Activated CD4-positive, alpha-beta T cell treated with anti-CD3 and anti-CD28 coated beads, Interleukin-10, Interleukin-2, amounts not matched to agents 100 ng/mL and 50 ng/mL, durations not matched to agents 16 hours and 8 hours (primary cell): ENCODE measurements at places on chromosomes 2 and 18.

DNA sequence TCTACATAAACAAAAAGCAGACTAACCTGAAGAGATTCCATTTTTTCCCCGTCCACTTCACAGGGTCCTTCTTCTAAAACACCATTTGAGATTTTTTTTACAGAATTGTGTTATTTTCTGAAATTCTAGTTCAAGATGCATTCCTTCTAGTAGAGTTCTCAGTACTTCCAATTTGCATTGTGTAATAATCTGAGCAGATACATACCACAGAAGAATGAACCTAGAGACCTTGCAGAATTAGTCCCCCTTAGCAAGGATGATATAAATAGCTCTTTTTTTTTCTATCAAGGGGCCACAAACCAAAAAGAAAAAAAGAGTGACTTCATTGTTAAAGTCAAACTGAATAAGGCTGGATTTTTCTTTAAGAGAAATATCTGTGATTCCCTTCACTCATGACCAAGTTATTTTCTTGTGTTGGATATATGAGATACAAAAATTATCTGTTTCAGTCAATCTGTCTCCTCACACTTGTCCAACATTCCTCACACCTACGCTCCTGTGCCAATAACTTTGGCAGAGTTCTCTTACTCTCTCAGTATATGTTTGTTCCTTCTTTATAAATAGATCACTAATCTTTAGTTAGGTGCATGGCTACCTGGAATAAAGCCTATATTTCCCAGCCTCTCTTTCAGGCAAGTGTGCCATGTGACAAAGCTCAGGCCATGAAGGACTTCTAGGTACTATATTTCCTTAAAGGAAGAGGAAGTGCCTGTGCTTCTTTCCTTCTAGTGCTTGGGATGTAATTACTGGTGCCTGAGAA lies 183.5 kb downstream of the ZNF385B start:
- DNase-seq, result no peak

DNA sequence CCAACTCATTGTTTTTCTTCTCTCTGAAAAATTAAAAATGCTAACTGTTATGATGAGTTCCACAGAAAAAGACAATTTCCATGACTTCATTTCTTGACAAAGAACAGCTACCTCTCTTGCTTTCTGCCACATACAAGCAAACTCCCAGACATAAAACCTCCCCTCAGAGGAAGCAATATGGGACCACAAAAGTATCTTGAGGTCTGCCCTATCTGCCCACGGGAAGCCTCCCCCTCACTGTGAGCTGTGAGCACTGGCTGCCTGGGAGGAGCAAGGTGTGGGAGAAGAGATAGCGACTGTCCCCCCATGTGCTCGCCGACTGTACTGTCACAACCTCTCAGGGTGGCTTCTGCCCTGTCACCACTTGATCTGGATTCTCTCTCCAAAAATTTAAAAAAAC lies 69.7 kb upstream of the NRP2 start:
- peak; percentile 30 for DNase-seq

DNA sequence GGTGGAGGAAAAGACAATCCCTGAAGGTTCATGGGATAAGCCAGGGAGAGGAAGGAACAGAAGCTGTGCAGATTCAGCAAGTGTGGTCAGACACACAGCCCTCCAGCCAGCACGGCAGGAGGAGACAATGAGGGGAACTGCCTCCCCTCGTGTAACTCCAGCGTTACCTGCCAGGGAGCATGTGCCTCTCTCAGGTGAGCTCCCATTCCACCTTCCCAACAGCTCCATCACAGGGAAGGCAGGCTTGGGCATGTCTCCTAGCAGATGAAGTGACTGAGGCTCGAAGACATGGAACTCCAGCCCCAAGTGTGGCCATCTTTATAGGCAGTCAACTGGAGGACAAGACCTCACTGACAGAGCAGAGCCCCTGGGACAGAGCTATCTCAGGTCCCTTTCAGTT lies 47.4 kb downstream of the ZBTB7C start:
- DNase-seq, result no peak

DNA sequence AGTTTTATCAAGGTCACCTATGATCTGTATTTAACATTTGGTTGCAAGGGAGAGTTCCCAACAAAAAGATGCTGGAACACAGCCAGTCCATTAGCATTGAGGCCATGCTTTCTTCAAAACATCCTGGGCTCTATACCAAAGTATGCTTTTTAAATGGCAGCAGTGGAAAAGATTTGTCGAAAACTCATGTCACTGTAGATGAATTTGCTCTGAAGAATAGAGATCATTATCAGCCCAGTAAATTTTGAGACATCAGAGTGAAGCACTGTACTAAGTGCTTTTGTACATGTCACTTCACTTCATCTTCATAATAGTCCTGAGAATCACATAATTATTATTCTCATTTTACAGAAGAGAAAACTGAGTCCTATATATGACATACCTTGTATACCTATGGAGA lies 189.8 kb downstream of the CAMKMT start:
- DNase-seq, result no peak

GRCh38 chr2:239905306-239905705 lies 119.8 kb downstream of the NDUFA10 start:
- DNase-seq, result no peak

- no peak for DNase-seq
These were observed 37.3 kb downstream of the EFR3B start for GRCh38 chr2:25079050-25079635.

DNA sequence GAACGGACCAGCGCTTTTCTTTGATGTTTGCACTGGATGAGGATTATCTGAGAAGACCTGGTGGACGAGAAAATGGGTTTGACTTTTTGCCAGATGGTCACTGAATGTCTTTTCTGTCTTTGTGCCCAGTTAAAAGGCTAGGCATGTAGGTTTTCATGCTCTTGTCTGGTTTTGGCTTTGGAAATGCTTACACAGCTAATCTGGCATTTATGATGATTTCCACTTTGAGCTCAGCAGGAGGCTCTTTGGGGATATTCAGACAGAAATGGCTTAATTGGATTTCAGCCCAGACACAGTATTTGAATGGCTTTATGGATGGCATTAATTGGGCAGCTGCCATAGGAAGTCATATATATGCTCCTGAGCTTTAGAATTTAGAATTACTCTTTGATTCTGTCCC lies 59.6 kb downstream of the NCK2 start:
- no peak for DNase-seq

GRCh38 chr18:24561369-24561965 lies 101.0 kb downstream of the HRH4 start:
- no peak for DNase-seq

DNA sequence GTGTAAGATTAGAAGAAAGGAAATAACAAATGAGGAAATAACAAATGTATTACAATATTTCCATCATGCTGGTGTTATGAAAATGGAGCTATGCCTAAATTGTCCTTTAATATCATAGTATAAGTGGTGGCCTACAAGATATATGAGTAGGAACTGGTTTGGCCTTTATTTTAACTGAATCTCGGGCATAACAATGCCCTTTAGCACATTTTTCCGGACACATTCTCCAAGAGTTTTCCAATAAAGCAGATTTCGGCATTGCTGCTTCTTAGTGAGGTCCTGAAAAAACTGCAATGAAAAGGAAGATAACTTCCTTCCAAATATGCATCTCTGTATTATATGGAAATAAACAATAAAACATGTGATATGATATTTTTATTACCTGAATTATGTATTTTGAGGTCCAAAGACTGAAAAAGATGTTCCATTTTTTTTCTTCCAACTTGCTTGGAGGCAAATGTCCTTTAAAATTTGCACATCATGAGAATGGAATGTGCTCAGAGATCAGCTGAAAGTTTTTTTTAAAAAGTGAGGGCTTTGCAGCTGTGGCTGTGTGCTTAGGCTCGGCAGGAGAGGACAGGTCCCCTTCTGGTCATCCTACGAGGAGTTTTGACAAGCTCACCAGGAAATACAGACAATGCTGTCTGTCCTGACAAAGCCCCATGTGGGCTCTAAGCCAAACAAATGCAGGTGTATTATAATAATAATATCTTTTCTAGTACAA lies 132.3 kb upstream of the RND3 start:
- DNase-seq, result no peak

- no peak for DNase-seq
These were observed 56.3 kb downstream of the GREB1L start for GRCh38 chr18:21298351-21298750.

DNA sequence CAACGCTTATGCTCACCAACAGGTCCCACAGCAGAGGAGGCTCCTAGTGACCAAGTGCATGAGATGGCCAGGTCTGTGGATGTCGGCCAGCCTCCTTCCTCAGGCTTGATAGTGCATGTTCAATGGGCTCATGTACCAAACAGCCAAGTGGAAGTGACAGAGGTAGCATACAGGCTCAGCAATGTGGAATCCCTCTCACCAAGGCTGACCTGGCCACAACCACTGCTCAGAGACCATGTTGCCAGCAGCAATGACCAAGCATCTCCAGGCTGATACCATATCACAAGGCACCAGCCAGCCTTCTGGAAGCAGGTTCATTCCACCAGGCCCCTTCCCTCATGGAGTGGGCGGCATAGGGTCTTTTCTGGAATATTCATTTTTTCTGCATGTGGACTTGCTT lies 61.5 kb downstream of the REEP1 start:
- no peak for DNase-seq

DNA sequence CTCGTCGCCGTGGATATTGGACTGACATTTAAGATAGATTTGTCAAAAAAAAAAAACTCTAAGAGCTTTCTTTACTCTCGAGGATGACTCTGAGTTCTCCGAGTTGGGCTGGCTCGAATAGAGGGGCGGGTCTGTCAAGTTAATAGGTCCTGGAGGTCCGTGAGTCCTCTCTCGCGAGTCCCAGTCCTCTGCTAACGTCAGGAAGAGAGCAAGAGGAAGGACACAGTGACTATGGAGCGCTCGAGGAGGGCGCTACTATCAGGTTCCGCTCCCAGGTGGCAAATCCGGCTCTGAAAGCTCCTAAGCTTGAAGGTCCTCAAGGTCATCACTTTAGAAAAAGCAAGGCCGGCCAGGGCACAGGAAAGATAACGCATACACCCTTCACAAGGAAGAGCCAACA lies 404 bp upstream of the AKAIN1 start:
- DNase-seq, result no peak

GRCh38 chr2:225456619-225457260 lies 57.2 kb downstream of the NYAP2 start:
- no peak for DNase-seq

DNA sequence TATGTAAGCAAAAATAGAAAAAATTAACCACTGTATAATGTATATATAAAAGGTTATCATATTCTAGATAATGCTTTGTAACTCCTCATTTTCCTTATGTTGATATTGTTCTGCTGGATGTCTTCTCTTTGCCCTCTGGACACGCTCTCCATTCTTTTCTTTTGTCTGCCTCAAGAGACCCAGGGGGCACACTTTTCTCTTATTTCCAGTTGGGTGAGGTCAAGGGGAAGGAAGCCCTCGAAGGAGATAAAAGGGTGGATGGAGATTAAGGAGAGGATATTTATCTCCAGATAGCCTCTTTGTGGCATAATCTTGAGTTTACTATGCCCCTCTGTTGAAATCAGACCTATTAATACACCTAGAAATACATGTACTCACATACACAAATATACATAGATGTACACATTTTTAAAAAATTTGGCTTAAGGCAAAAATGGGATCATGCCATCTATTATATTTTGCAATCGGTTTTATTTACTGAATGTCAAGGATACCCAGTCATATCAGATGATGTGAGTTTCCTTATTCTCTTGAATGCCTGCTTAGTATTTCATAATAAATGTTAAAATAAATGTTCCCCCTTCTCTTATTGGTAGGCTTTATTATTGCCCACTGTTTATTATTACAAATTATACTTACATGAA lies 65.3 kb downstream of the LCLAT1 start:
- DNase-seq, result no peak

DNA sequence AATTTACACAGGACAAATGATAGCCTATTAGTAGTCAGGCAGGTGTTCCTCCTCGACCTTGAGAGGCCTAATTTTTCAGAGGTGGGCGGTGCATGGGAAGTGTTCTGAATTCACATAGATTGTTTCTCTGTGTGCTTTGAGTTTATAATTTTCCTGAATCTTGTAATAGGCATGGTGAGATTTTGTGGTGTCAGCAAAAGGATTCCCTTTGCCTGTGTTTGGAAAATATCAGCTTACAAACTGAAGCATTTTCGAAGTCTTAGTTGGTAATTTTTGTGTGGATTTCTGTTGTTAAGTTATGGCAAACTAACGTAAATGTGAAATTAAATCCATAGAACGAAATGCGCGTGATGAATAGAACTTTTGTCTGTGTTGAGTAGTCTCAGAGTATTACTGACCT lies 194.0 kb upstream of the RBMS1 start:
- DNase-seq, result no peak

GRCh38 chr2:238644095-238645081 lies 203.5 kb upstream of the TWIST2 start:
- DNase-seq, result no peak

- no peak for DNase-seq
These were observed 3.6 kb upstream of the PTPN18 start for GRCh38 chr2:130352237-130352636.

DNA sequence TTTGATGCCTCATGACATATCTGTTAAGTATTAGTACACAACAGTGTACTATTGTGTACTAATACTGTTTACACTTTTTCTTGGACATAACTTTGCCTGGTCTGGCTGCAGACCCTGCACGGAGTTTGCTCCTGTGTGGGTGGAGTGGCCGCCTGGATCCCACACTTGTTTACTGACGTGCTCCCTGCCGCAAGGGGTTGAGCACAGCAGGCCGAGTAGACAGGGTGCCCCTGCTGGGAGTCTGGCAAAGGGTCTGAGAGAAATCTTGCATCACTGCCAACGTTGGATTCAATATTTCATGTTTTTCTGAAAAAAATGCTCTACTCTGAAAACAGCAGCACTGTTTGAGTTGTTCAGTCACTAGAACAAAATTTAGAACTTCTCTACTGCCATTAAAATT lies 59.0 kb downstream of the PDK1 start:
- DNase-seq, result no peak

- DNase-seq, result no peak
These were observed 49.7 kb downstream of the RRM2 start for GRCh38 chr2:10172033-10172871.

DNA sequence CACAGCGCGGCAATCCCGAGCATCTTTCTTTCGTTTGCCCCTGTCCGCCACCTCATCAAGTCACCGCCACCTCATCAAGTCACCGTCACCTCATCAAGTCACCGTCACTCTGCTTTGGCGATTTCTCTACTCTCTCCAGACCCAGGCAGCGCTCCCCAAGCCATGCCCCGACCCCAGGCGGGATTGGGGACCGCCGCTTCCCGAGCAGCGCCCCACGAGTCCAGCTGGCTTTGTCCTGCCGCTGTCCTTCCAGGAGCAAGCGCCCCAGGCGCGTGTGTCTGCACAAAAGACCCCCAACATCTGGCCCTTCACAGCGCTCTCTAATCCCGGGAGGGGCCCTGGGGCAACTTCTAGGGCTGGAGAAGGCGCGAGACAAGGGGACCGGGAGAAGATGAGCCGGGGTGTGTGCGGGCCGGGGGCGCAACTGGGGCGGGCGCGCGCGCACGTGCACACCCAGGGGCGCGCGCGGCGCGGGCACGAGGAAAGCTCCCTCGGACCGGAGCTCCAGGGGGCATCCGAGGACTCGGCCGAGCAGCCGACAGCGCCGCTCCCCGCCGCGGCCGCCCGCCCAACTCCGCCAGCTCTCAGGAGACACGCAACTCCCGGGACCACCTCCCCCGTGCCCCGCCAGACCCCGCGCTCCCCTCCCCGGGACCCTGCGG lies 633 bp upstream of the RNF152 start:
- peak; percentile 15 for DNase-seq

- DNase-seq, result no peak
These were observed 56.7 kb downstream of the NEMP2 start for GRCh38 chr2:190477661-190478454.
